ENCODE measurements at places on chromosomes 13 and 19.

DNA sequence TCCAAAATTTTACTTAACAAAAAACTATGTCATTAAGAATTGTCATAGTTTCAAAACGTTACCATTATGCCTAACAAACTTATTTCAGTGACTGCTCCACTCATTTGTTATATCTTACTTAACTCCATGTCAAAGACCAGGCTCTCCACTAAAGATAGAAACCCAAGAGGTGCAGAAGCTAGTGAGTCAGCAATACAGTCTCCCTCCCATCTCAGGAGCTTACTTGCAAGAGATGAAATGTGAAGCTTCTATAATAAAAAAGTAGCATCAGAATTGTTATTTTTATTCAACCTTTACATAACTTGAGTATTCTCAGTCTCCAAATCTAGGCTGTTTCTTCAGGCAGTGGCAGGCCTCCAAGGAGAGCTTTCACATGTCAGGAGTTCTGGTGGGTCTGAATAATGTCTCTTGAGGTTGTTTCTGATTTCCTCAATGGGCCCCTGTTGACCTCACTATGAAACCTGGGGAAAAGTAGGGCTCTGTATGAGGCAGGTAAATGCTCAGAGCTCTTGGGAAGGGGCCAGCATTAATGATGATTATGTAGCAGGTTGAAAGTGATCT is 242.0 kb downstream of the NDFIP2 start:
- DNase-seq, result no peak

DNA sequence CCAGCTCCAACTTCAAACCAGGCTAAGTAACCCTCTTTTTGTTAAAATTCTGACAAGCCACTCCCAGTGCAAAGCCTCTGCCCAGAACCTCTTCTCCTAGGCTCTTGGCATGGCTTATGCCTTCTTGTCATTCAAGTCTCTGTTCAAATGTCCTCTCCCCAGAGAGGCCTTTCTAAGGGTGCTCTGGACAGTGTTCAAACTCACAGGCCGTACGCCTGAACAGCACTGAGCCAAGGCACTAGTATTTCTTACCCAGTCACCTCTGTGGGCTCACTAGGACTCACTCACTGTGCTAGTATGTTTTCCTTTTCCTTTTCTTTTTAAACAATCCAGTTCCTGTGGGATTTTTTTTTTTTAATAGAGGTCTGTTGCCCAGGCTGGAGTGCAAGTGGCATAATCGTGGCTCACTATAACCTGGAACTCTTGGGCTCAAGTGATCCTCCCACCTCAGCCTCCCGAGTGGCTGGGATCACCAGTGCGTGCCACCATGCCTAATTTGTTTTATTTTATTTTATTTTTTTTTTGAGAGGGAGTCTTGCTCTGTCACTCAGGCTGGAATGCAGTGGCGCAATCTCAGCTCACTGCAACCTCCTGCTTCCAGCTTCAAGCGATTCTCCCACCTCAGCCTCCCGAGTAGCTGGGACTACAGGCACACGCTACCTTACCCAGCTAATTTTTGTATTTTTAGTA is 2.3 kb upstream of the ASF1B start:
- DNase-seq, result no peak

GRCh38 chr13:51881296-51881695 is 19.5 kb downstream of the CCDC70 start:
- DNase-seq, result no peak

- DNase-seq, result no peak
Measured at GRCh38 chr13:24282256-24282655, 27.1 kb upstream of the C1QTNF9 start.

- no peak for DNase-seq
Measured at GRCh38 chr19:58128041-58128685, 22.4 kb downstream of the ZNF329 start.

GRCh38 chr13:40666933-40667621 is 636 bp upstream of the FOXO1 start:
- DNase-seq, result no peak

- DNase-seq, result peak; percentile 78
Measured at GRCh38 chr19:2618611-2619010, 83.9 kb downstream of the GNG7 start.

DNA sequence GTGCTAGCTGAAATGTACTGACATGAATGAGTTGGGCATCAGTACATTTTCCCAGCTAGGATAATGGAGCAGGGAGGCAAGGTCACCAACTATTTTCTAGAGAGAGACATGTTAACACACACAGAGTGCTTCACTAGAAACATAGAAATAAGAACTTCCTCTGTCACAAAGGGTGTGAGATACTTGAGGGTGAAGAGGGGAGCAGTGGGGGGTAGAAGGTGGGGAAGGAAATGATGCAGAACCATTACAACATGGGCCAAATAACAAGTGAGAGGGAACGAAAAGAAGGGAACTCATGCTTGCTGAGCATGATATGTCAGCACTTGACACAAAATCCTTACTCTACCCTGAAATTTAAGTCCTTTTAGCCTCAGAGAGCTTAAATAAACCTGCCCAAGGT is 87.8 kb upstream of the RFC3 start:
- DNase-seq, result no peak

GRCh38 chr19:5542665-5543064 is 25.1 kb downstream of the TINCR start:
- no peak for DNase-seq

GRCh38 chr19:43564800-43565199 is 10.5 kb downstream of the XRCC1 start:
- DNase-seq, result no peak

DNA sequence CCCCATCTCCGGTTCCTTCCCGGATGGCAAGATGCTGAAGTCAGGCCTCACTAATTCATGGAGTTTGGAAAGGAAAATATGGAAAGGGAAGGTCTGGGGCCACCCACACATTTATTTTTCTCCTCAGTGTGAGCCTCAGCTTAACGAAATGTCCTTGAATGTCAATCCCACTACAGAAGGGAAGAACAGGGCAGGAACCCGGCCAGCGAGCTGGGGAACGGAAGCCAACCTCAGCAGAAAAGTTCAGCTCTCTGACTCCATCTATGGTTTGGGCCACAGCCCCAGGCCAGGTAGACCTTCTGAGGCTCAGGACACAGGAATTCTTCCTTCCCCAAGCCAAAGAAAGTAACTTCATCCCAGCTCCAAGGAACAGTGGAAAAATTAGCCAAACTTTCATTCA is 8.4 kb downstream of the C19orf12 start:
- DNase-seq, result no peak

- DNase-seq, result no peak
Measured at GRCh38 chr13:46962281-46962941, 65.6 kb upstream of the HTR2A start.

GRCh38 chr19:31296741-31297390 is 52.4 kb downstream of the TSHZ3 start:
- DNase-seq, result no peak

- no peak for DNase-seq
Measured at GRCh38 chr13:72132075-72132474, 265.1 kb upstream of the DACH1 start.

GRCh38 chr13:20206698-20207235 is 14.0 kb upstream of the GJB2 start:
- DNase-seq, result no peak

DNA sequence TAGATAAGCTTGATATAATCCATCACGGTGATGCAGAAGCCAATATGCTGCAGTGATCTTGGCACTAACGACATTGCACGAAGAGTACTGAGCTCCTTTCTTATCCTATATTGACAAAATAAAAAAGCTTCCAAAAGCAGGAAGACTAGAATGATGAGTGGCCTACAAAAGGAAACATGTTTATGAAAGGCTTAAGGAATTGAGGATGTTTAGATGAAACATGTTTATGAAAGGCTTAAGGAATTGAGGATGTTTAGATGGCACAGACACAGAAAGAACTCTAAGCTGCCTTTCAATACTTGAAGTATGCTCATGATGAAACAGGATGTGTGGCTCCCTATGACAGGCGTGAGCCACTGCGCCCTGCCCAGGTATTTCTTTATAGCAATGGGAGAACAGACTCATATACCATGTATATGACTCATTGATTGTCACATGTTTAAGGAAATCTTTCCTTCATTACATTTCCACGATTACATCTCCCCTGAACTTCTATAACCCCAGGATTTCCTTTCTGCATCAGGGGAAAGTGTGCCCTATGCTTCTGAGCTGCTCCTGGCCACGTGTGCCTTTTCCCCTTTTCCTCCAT is 690.8 kb upstream of the ARGLU1 start:
- no peak for DNase-seq

DNA sequence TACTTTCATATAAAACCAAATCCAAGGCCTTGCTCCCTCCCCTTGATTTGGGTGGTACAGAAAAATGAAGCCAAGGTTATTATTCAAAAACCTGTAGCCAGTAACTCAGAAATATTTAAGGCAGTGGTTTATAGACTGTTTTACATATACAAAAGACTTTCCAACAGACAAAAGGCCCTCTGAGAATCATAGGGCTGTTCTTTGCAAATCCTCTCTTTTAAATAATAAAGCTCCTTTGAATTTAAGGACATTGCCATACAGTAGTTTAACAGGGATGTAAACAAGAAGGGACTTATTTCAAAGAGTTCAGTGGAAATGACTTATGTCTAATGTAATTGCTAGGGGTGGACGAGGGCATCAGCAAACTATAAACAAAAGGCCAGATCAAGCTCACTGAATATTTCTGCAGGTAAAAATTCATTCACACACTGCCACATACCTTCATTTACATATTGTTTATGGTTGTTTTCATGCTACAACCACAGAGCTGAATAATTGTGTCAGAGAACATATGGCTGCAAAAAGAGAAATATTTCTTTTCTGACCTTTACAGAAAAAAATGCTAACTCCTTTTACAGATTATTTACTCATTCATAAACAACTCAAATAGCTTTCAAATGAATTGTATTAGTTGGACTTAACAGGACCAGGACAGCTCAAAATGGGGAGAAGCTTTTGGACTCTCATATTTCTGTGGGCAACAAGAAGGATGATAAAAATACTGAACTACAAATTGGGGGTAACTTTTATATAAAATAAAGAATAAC is 665.6 kb downstream of the SLITRK1 start:
- no peak for DNase-seq

GRCh38 chr13:41418027-41418426 is 39.3 kb upstream of the RGCC start:
- no peak for DNase-seq

- no peak for DNase-seq
Measured at GRCh38 chr19:12912571-12912970, 6.5 kb downstream of the SYCE2 start.

GRCh38 chr13:112345826-112346172 is 30.4 kb upstream of the SPACA7 start:
- no peak for DNase-seq

- no peak for DNase-seq
Measured at GRCh38 chr13:74895042-74895796, 586.8 kb downstream of the TBC1D4 start.

DNA sequence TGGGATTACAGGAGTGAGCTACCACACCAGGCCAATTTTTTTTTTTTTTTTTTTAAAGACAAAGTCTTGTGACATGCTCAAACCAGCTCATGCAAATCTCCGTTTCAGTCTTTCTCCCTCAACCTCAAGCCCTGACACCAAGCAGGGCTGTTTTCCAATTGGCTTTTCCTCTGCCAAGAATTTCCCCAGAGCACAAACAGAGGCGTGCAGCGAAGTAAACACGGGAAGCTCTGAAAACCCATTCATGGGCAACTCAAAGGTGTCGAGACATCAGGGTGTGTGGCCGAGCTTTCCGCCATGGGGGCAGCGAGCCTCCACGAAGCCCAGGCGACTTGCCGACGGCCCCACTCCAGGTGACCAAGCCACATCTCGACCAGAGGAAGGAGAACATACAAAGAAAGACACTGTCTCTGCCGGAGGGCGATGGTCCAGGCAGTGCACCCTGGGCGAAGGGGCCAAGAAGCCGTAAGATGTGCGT is 70.0 kb downstream of the INSR start:
- DNase-seq, result no peak

GRCh38 chr13:111390522-111391270 is 70.3 kb downstream of the TEX29 start:
- DNase-seq, result no peak

DNA sequence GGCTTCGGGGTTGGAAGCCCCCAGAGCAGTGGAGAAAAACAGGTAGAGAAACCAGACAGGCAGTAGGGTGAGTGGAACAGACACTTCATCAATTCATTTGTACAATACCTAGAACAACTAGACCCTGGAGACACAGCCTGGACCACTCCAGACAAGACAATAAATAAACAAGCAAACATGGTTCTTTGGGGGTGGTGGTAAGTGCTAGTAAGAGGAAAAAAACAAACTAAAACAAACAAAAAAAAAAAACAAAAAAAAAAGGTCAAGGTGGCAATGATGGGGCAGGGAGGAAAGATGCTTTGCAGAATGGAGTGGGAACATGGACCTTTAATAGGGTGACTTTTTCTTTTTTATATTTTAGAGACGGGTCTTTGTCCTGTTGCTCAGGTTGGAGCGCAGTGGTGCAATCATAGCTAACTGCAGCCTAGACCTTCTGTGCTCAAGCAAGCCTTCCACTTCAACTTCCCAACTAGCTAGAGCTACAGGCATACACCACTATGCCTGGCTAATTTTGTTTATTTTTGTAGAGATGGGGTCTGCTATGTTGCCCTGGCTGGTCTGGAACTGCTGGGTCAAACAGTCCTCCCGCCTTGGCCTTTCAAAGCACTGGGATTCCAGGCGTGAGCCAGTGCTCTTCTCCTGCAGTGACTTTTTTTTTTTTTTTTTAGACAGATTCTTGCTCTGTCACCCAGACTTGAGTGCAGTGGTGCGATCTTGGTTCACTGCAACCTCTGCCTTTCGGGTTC is 3.1 kb downstream of the JUNB start:
- no peak for DNase-seq

DNA sequence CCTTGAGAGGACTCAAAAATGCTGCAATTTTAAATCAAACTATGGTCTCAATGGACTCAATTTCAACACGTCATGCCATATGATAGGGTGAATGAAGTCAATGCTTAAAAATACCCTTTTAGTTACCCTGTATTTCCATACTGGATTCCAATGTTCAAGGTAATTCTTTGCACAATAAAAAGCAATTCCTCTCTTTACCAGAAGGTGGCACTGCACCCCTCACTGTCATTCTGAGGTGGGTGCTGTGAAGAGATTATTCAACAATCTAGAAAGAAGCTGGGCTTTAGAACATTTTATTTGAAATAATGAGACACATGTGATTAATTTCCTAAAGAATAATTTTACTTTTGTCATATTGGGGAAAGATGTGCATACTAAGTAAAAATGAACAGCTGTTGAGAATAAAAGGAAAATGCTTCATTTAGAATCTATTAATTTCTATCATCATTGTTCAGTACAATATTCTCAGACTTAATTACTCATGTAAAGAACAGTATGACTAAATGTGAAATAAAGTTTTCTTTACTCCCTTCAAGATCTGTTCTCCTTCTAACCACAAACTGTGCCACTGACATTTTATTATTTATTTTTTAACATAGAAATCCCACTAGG is 789.1 kb downstream of the GPC5 start:
- DNase-seq, result no peak

GRCh38 chr19:38841787-38842438 is 7.9 kb downstream of the HNRNPL start:
- DNase-seq, result no peak

Measured in stimulated activated CD4-positive, alpha-beta T cell treated with anti-CD3 and anti-CD28 coated beads, Interleukin-4, amount 100 ng/mL, for 4 hours (primary cell).